Stimulated activated CD4-positive, alpha-beta T cell treated with anti-CD3 and anti-CD28 coated beads, Interleukin-4, amount 100 ng/mL, for 24 hours (primary cell): ENCODE measurements at places on chromosomes 5 and 9.

GRCh38 chr9:21866302-21866701 lies 63.9 kb downstream of the MTAP start:
- no peak for DNase-seq

DNA sequence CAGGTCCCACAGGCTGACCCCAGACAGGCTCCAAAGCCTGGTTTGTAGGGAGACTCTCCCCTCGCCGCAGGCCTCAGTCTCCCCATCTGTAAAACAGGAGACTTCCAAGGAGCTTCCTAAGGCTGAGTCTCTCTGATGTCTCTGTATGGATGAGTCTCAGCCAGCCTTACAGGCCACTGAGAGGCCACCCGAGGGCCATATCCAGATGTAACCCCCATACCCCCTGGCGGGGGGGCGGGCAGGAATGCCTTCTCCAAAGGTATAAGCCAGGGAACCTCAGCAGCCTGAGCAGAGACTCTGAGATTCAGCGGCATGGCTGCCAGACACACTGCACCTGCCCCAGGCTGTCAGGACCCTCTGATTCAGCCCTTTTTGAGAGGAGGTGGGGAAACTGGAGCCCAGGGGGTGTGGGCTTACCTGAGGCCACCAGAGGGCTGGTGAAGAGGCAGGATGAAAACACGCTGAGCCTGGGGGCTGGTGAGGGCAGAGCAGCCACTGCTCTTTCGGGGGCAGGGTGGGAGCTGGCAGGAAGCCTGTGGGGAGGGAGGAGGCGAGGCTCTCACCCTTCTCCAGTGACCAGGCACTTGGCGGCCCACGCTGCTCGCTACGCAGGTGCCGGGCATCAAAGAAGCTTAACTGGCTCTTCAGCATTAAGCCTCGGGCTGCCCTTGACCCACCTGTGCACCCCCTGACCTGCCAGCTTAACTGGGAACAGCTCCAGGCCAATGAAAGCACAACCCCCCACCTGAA lies 5.5 kb upstream of the SUSD3 start:
- no peak for DNase-seq

GRCh38 chr5:164394686-164395194 lies 889.3 kb downstream of the MAT2B start:
- no peak for DNase-seq

- no peak for DNase-seq
Measured at GRCh38 chr9:123522251-123522650, 166.3 kb downstream of the CRB2 start.

DNA sequence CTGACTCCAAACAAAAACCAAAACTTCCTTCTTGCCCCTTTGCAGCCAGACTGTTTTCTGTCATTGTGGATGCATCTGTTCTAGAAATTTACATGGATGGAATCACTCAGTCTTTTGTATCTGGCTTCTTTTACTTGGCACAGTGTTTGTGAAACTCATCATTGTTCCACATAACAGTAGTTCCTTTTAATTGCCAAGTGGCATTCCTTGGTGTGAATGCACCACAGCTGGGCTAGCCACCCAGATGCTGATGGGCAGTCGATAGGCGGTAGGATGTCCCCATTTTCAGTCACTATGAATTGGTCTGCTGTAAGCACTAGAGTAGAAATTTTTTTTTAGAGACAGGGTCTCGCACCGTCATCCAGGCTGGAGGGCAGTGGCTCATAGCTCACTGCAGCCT lies 6.3 kb upstream of the CLPTM1L start:
- no peak for DNase-seq

- no peak for DNase-seq
Measured at GRCh38 chr5:161548487-161549094, 2.1 kb upstream of the GABRB2 start.

GRCh38 chr5:33526755-33527154 lies 86.0 kb downstream of the TARS1 start:
- DNase-seq = no peak
